ENCODE measurements at places on chromosomes 3 and 15.

DNA sequence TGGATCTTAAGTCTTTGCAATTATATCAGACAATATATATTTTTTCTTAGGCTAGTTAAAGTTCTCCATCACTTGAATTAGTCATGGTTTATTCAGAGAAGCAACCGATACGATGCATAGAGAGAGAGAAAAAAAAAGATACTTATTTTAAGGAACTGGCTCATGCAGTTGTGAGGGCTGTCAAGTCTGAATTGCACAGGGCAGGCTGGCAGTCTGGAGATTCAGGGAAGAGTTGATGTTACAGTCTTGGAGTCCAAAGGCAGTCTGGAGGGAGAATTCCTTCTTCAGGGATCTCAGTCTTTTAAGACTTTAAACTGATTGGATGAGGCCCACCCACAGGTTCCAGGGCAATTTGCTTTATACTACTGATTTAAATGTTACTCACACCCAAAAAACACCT lies 412.6 kb downstream of the IL5RA start:
- DNase-seq, result no peak

DNA sequence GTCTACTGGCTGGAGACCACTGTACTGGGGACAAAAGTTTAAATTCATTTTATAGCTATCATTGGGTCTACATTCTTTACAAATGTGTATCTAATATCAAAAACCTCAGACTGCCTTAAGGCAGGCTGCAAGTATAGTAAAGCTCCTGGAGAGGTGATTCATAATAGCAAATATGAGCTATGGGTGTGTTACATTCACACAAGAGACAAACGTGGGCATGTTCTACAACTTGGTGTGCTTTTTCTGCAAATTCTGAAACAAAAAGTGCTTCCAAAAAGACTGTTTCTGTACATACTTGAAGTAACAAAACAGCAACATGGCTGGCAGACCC lies 1101.4 kb downstream of the ROBO1 start:
- DNase-seq, result no peak

GRCh38 chr3:105647047-105647446 lies 221.8 kb downstream of the CBLB start:
- peak; percentile 72 for DNase-seq

GRCh38 chr15:48872632-48873031 lies 5.3 kb upstream of the EID1 start:
- DNase-seq, result no peak

- DNase-seq, result no peak
These were observed 91.6 kb upstream of the FAM98B start for GRCh38 chr15:38362355-38362754.

DNA sequence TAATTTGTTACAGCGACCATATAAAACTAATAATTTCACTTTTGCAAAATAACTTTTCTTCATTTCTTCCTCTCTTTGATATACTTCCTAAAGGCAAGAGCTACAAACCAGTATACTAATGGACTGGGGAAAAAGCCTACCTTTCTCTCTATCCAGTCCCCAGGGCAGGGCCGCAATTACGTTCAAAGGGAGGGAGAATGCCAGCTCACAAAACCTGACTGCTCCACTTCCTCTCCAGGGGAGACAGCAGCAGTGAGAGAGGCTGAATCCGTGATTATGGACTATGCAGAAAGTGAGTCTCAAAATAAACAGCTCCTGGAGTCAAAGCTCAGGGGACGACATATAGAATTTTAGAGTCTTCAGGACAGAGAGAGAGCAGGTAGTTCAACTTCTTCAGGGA lies 126.9 kb upstream of the HES1 start:
- no peak for DNase-seq

DNA sequence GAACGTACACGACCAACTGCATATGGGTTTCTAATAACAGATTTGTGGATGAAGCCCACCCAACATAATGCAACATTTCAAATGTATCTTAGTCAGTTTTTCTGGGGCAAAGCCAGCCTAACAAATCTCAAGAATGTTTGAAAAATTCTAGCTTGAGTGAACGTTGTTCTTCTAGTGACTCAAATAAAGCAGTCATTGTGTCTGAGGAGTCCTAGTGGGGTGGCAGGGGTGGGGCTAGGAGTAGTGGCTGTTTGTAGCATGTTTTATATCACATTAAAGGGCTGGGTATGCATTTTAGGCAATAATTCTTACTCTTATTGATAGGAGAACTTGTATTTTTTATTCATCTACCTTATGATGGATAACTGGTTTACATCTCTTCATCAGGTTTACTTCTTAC lies 6.0 kb downstream of the B3GNT5 start:
- no peak for DNase-seq

GRCh38 chr3:156488767-156489166 lies 66.2 kb downstream of the SSR3 start:
- no peak for DNase-seq

GRCh38 chr15:63896336-63897115 lies 62.8 kb upstream of the HERC1 start:
- no peak for DNase-seq

- DNase-seq, result no peak
These were observed 449.0 kb downstream of the NAALADL2 start for GRCh38 chr3:175308097-175308496.

- DNase-seq, result no peak
These were observed 20.9 kb downstream of the AMOTL2 start for GRCh38 chr3:134353171-134353825.

DNA sequence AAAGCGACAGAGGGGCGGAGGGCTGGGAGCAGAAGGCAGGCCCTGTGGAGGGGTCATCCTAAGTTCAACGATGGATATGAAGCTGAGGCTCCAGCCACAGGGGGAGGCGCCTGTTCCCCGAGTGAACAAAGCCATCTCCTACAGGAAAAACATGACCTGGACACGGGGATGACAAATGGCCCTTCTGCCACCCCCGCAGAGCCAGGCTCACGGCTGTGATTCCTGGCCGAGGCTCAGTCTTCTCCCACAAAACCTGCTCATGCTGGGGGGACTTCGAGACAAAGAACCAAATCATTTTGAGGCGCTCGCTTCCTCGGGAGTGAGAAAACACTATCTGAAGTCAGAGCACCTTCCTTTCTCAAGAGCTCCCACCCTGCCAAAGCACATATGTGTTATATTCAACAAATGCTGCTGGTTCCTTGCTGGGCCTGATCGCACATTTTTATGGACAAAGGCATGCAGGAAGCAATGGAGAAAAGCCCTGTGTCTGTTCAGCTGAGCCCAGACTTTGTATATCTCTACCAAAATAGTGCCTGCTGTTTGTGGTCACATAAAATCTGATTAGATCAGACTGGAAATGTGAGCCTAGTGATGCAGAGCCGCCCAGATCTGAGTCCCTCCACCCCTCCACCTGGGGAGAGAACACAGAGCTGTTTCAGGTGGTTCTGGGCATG lies 5.6 kb downstream of the RBP1 start:
- no peak for DNase-seq

GRCh38 chr3:107798381-107798780 lies 275.6 kb downstream of the BBX start:
- peak; percentile 31 for DNase-seq

DNA sequence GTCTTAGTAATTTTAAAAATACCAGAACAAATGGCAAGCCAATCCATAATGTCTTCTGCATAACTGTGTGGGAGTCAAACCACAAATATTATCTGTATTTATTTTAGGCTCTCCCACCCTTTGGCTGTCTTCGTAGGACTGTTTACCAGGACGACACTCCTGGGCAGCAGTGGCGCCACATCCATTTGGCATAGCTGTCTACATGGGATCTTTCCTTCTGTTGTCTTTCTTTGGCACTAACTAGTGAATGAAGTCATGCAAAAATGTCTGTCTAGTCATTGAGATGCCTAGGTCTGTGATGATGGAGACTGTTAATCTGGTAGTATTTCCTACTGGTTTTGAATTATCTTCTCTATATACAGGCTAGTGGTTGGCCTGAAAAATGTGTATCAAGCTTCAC lies 54.0 kb upstream of the CHMP2B start:
- no peak for DNase-seq

GRCh38 chr3:186241910-186242821 lies 119.9 kb downstream of the DGKG start:
- DNase-seq, result no peak

DNA sequence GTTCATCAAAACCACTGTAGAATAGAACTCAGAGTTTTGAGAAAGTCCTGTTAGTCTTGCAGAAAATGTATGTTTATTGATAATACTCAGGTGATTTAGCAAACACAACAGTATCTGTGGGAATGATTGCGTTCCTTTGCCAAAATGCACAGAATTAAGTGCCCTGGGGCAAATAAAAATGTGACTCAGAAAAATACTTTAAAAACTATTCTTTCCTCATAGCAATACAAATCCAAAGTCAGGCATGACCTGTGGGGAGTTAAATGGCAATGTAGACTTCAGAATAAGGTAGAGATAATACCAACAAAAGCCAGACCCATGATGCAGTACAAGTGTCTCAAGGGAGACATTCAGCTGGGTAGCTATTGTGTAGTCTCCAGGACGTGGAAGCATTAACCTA lies 72.3 kb upstream of the SNTN start:
- no peak for DNase-seq

DNA sequence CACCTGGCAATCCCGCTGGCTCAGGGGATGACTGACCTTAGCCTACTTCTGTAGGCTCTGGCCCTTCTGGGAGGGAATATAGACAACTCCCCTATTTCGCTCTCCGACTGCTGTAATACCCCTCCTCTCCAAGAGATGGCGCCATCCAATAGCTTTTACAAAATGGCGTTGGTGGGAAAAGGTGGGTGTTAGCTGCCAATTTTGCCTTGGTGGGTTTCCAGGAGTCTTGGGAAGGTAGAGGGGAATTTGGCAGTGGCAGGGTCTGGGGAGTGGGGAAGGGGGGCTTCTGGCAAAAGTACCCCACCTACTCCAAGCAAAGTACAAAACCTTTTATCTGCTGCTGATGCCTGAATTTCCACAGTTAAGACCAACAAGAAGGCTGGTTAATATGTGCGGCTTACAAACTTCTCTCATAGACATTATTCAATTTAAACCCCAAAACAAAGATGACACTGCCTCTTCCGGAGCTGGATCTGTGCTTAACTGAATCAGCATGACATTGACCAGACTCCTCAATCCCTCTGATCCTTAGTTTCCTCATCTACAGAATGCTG lies 62.1 kb downstream of the RASGRF1 start:
- no peak for DNase-seq

GRCh38 chr3:151974067-151974466 lies 100.6 kb downstream of the SUCNR1 start:
- no peak for DNase-seq

- no peak for DNase-seq
These were observed 1.8 kb downstream of the SEMA4B start for GRCh38 chr15:90202929-90203328.

DNA sequence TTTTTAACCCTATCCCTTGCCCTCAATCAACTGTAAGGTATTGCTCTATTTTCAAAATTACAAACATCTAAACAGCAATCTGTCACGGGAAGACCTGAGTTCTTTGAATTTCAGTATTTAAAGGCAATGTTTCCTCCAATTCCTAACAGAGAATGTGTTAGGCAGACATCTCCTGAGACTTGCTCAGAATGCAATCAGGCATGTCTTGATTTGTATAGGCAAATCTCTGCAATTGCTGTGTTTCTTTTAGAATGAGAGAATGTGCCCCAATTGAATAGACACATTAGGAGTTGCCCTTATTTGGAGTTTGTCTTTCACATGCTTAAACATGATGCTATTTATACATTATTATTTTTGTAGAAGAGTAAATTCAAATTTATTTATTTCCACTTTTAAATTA lies 205.6 kb downstream of the CADM2 start:
- DNase-seq, result no peak

DNA sequence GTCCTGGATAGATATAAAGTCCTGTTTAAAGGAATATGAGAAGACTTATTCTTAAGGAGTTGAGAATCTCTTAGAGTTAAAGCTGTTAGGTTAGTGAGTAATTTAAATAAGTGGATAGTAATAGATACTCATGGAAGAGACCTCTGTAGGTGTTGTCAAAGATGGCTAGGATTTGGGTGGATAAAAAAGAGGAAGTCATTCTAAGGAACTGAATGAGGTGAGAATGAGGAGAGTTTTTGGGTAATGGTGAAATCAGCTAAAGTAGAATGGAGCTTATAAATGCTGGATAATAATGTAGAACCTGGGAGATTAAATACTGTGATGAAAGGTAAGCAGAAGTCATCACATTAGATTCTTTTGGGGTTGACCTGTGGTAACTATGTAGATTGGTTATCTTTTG lies 8.1 kb downstream of the ARIH1 start:
- no peak for DNase-seq

GRCh38 chr3:113423699-113424098 lies 17.6 kb downstream of the CFAP44 start:
- DNase-seq, result no peak

- no peak for DNase-seq
These were observed 58.0 kb downstream of the PLD1 start for GRCh38 chr3:171752329-171752728.

DNA sequence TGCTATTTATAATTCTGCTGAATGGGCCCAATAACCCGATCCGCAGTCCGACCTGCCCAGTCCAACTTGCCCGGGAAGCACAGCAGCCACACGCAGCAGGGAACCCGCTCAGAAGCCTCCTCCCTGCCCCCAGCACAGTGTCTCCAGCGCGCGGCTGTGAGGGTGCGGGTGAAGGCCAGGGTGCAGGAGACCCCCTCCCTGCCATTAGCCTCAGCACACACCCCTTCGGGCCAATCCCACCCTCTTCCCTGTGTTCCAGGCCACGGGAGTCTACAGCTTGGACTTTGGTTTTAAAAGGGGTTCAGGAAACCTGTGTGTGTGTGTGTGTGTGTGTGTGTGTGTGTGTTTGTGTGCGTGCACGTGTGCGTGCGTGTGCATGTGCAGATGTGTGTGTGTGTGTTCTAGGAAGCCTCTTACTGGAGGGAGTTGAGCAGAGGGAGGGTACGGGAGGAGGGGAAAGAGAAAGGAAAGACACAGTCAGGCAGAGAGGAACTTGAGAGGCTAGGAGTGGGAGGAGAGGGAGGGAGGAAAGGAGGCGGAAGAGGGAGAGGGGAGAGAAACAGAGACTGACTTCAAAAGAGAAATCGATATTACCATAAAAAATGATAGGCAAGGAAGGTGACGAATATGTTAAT lies 34.2 kb downstream of the ATP2B2 start:
- DNase-seq, result no peak

- DNase-seq, result no peak
These were observed 8.9 kb downstream of the TPM1 start for GRCh38 chr15:63051156-63052066.

DNA sequence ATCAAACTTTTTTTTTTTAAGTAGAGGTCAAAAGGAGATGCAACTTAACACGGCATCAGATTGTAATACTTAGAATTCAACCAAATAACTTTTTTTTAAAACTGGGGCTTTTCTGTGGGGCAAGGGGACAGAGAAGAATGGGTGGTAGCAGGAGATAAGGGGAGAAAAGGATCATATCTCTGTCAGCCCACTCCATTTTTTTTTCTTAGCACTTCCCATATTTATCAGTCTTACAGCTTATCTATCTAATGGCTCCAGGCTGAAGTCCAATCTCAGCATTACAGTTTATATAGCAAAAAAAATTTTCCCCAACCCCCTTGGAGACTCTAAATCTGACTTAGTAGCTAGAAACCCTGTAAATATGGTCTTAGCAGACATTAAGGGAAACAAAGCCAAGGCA lies 69.3 kb downstream of the PIK3R4 start:
- no peak for DNase-seq
